ELF-1 (cell line): ENCODE measurements at places on chromosomes 2 and 18.

GRCh38 chr2:19255481-19255880, 102.9 kb downstream of the OSR1 start:
- DNase-seq, result no peak

DNA sequence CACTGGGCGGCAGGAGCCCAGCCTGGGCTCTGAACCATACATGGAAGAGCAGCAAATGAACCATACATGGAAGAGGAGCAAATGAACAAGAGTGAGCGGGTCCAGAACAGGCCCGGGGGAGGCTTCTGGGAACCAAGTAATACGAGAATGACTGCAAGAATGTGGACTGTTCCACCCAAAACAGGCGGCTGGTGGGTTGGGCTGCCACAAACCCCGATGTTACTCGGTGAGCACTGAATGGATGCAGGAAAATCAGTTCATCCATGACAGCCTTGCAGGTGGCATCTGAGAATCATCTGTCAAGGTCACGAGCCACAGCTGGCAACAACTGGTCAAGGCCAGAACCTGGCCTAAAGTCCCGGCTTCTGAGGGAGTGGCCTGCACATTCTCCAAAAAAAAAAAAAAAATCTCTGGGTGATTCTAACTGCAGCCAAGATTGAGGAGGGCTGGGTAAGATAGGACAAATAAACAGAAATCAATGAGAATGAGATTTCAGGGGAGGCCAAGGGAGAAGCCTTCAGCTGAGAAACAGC, 106.1 kb downstream of the ZNF516 start:
- DNase-seq, result no peak

DNA sequence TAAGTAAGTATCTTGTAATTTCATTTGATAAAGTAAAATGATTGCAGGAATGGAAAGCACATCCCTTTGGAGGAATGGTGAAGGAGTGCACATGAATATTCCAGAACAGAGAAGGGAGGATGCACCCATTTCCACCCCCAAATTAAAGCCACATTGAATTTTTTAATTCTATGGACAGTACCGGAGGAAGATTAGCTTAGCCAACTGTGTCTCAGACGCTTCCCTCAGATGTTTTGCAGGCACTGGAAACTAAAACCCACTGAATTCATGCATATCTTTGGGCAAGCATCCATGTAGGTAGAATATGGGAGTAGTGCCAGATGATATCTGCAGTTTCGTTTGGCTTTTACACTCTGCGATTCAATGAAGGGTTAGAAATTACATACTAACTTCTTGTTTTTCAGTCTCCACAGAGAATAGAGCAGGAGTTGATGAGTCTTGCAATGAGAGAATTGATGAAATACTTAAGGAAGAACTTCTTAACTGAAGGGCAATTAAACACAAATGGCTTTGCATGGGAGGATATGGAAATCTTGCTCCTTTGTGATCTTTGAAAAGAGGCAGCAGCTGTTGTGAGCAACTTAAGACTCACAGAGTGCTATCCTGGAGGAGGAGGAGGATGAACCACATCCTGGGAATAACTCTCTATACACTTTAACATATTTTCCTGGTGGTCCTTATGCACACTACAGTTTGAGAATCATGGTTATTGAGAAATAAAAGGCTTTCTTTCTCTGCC, 71.7 kb upstream of the MYO3B start:
- no peak for DNase-seq

GRCh38 chr2:219918944-219919343, 291.5 kb downstream of the SLC4A3 start:
- DNase-seq, result no peak

- no peak for DNase-seq
These were observed 131.6 kb downstream of the BCL2 start for GRCh38 chr18:63187791-63188460.

GRCh38 chr18:49666045-49666775, 104.4 kb downstream of the LIPG start:
- no peak for DNase-seq

DNA sequence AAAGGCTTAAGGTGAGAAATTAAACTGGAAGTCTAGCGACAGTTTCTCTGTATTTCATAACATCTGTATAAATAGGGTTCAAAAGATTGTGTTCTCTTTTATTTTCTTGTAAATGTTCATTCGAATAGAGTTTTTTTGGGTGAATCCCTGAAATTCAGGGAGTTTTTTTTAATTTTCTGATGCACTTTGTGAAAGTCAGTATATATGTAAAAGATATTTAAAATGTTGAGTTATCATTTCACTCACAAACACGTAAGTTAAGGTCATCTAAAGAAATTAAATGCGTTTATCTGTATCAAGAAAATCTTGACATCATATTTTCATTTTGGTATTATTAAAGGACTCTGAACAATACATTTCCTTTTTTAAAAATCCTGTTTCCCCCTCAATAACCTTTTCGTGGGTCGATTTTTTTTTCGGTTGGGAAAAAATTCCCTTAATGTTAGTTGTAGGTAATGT, 3.4 kb downstream of the SP9 start:
- DNase-seq, result no peak
